ENCODE measurements at places on chromosomes 7 and 10.
A peak's percentile ranks its signal among the peaks of the same experiment; 100 is the strongest.

GRCh38 chr10:32650246-32650655, 204.3 kb downstream of the CCDC7 start:
- DNase-seq, result no peak

GRCh38 chr10:96740579-96741281, 20.4 kb upstream of the PIK3AP1 start:
- no peak for DNase-seq

DNA sequence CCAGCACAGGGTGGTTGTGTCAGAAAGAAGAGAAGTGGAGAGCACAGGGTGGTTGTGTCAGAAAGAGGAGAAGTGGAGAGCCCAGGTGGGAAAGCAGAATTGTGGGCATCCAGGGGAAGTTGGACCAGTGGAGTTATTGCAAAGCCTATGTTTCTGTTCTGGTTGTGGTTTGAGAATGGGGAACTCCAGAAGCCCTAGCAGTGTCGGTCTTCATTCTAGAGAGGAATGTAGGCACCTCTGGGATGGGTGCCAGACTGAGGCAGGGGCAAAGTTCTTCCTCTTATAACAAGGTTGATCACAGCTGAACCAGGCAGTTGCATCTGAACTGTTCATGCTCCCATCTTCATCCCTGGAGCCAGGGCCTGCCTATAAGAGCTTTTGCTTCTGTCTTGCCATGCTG, 954 bp downstream of the FSCN3 start:
- DNase-seq, result no peak

GRCh38 chr10:68103901-68104300, 5.4 kb upstream of the MYPN start:
- no peak for DNase-seq

DNA sequence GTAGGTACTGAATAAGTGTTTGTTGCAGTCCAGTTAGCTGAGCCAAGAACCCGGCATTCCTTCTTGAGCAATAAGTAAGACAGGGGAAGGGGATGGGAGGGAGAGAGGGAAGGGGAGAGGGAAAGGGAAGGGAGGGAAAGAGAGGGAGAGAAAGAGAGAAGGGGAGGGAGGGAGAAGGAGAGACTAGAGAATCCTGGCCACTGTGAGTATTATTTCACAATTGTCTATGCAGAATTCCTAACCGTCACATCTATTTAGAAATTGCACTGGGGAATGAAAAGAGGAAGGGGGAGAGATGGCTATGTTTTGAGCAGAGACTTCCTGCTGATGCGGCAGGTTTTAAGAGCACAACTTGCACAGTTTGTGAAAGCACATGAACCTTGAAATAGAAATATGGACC, 251.4 kb upstream of the ZMIZ1 start:
- no peak for DNase-seq

DNA sequence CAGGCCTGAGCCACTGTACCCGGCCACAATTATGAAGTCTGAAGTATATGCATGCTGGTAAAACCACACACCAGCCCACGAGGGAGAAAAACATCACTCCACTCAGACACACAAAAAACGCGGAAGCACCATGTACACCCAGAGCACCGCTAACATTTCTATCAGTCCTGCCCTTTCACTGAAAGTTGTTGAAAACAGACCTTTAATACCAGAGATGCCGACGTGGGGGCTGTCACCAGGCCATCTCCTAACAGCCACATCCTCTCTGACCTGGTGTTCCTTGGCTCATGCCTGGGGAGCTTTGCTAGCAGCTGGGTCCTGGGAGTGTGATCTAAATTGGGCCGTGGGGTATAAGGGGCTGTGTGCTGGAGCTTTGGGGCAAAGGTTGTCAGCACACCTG, 49.8 kb downstream of the BAIAP2L1 start:
- DNase-seq, result no peak

- no peak for DNase-seq
Observed at GRCh38 chr7:147276783-147277370, 1160.3 kb downstream of the CNTNAP2 start.

DNA sequence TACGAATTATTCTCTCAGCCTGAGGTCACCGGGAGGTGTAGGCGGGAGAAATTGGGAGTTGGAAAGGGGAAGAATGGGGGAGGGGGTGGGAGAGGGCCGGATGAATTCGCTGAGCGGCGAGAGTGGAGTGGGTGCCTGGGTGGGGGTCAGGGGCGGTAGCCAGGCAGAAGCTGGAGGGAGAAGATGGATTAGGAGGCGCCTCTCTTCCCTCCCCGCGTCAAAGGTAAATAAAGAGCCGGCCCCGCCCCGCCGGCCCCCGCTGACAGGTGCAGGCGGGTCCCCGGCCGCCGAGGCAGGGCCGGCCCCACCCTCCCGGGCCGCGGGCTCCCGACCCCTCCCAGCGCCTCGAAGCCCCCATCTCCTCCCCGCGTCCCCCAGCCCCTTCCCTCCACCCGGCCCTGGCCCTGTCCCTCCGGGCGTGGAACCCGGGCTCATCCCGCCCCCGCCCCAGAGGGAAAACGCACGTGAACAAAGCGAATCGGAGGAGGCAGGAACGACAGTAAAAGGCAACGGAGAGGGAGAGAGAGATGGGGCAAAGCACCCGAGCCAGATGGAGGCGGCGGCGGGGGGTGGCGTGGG, 872 bp downstream of the FAM131B start:
- DNase-seq, result no peak

DNA sequence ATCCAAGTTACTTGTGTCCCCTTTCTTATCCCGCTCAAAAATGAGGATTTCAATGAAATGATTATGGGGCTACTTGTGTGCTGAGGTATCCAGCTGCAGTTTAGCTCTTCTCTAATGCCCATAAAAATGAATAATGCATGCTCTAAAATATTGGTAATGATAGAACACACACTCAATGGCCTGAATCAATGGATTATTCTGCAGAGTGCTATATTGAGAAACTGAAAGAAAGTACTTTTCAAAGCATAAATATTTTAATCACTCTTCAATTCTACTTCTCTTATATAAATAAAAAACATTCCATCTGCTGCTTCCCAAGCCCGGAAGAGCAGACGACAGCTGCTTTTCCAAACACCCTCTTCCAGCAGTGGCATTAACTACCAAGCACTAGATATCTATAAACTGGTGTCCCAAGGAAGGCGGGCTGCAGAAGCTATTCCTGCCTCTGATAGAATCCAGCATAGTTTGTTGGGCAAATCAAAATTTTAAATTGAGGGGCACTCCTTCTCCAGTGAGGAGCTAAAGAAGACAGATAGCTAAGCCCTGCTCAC, 284.9 kb upstream of the AOAH start:
- no peak for DNase-seq

GRCh38 chr7:44626620-44627019, 20.2 kb downstream of the OGDH start:
- DNase-seq, result no peak

GRCh38 chr7:96710544-96710943, 898 bp upstream of the SEM1 start:
- DNase-seq, result peak; percentile 55

- no peak for DNase-seq
Observed at GRCh38 chr7:28497009-28497408, 84.7 kb downstream of the CREB5 start.

DNA sequence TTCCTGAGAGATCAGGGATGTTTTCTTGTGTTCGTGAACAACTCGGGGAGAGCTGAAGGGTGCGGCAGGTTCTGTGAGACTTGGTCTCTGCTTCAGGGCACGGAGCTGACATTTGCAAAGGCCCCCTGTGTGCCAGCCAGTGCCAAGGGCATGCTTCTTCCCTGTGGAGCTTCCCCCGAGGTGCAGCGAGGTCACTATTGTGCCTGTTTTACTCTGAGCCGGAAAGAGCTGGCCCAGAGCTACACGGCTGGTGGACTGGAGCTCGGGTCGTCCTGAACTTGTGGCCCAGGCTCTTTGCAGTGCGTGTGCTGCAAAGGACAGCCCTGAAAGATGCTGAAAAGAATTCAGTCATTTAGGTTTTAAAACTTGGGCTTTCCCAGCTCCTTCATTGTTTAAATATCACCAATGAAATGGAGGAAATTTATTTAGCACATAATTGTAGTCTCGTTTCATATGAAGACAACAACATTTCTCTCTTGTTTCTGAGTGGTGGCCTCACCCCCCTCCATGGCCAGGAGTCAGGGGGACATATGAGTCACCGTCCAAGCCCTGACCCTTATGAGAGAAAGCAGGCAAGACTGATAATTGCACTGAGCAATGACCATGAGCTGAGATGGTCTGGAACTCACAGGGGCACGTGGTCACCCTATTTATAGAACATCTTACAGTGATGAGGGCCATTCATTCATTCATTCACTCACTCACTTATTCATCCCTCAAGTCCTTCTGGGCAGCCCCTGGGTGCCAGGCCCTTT, 102.6 kb downstream of the PTPRE start:
- DNase-seq, result no peak

GRCh38 chr7:64946772-64947171, 43.7 kb downstream of the ZNF273 start:
- no peak for DNase-seq

- DNase-seq, result no peak
Observed at GRCh38 chr10:28496017-28496416, 36.9 kb upstream of the WAC start.

GRCh38 chr7:51162724-51163329, 153.8 kb downstream of the COBL start:
- DNase-seq, result peak; percentile 86

DNA sequence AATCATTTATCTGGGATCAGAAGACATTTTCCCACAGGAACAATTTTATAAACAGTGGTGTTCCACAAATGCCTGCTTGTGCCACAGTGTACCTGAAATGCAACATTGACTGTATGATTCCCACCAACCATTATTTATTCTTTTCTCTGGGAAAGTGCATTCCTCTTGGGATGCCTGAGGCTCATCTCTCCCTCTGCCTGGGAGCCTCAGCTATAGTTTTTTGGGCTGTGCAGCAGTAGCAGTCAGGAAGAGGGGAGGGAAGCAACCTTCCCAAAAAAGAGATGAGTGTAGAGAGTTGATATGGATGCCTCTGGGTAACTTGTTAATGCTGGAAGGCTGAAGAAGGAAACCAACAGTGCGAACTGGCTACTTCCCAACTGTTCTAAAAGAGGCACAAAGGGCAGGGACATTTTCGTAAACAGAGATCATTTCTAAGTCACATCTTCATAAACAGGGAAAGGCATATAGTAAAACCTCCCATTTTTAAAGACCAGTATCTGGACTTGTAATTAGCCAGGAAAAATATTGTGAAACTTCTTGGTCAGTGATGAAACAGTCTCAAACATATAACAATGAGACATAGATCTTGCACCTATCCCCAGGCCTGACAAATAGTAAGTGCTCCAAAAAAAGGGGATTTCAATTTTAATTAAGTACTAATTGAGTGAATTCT, 1.4 kb upstream of the CALD1 start:
- DNase-seq, result peak; percentile 76

DNA sequence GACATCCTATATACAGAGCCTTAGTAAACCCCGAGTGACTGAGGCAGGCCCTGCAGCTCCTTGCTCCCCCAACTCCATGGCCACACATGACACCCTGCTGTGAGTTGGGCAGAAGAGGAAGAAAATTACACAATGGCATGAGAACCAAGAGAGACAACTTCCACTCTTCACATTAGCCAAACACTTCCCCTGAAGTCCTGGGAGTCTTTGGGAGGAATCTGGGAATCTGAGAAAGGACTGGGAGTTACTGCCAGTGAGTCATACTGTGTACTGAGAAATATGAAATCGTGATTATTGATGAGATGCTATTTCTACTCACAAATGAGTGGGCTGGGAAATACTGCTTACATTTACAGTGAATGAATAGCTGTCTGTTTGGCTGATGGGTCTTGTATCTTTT, 116.6 kb downstream of the SPAG6 start:
- DNase-seq, result no peak

DNA sequence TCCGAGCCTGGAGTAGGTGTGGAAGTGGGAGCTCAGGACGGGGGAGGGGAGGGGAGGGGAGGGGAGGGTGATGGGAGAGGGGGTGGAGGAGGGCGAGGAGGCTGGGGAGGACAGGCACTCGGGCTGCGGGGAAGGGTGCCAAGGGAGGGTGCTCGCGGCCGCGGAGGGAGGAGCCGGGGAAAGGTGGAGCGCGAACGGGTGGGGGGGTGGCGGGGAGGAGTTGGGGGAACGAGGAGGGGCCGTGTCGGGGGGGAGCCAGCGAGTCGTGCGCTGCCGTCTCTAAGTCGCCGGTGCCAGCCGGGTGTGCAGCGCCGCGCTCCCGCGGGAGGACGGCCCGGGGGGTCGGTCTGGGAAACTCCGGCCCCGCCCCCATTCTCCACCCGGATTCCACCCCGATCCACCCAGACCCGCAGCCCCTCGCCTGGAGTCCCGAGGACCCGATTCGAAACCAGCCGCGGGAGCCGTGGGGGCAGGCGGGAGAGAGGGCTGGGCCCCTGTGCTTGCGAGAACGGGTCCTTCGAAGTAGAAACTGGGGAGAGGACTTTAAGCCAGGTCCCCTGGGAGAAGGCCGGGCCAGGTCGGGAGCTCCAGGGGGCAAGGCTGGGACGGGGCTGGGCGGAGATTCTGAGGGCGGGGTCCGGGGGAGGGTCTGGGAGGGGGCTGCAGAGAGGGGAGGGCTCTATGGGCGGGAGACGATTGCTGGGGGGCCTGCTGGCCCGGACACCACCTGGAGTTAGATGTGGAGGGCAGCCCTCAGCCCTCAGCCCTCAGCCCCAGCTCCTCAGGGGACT, at the start of gene ZNF467:
Gene ZNF467 (minus strand): TSS at position 143 of the 791 bp plus-strand sequence. CDS start 2,556 bp downstream, outside the sequence.
- DNase-seq, result no peak

- DNase-seq, result peak; percentile 88
Observed at GRCh38 chr7:140214075-140214684, 37.4 kb upstream of the KDM7A start.

DNA sequence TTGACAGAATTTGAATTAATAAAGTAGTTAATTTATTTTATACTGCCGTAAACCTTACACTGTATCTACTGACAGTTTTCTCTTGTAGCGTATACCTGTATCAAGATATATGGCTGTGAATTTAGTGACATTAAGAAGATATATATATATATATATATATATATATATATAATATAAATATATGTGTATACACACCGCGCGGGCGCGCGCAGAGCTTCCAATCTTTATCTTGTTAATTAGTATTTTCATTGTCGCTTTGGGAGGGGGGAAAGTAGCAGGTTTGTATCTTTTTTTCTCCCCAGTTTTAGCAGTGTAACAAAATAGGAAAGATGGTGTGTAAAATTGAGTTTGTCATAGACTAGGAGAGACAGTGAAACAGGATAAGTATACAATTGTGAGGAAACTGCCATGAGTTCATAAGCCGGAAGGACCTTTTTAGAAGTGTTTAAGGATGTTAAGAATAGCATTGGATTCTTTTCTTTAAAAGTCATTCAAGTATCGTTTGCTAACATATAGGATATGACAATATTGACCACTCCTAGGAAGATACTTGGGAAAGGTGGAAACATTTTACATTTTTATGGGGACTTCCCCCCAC, 2.0 kb downstream of the PLEKHA1 start:
- peak; percentile 14 for DNase-seq

- no peak for DNase-seq
Observed at GRCh38 chr10:27741173-27742091, 4.2 kb downstream of the MKX start.

DNA sequence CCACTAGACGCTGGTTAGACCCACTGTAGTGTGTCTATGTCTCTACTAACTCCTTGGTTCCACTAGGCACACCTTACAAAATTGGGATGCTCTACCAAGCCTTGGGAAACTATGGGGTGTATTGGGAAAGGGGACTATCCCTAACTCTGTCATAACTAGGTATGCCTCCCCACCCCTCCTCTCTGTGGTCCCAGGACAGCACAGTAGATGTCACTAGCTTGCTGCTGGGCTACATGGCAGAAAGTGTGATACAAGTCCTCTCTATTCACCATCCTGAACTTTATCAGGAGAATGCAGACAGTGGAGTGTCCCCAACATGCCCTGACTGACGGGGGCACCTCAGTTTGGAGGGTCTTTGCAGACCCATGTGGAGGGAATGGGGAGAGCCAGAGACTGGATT, 30.3 kb upstream of the TMEM273 start:
- no peak for DNase-seq

GRCh38 chr7:148967032-148967372, 61.3 kb downstream of the PDIA4 start:
- DNase-seq, result no peak

All from epithelial cell of esophagus (primary cell).